Daoy (cell line): ENCODE measurements at places on chromosomes 4 and X. TPM values are rescaled to one million over a fixed set of nuclear protein-coding genes. Genes with fewer than 3 reads are reported as not detected.

GPR82 gene
- total RNA-seq, result not detected in 2 replicates

DNA sequence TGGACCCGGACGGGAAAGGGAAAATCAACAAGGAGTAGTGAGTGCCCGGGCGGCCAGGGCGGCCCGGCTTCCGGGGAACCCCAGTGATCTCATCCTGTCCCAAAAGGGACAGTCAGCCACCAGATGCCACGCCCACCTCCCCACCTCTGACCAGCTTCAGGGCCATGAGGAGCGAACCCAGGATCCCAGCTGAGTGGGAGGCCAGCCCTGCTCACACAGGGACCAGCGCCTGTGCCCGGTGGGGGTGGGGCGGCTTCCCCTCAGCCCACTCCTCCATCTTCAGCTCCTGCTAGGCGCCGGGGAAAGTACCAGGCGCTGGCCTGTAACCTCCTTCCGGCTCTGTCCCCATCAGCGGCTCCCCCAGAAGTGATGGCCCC is 6.2 kb downstream of the MYL5 start:
- DNase-seq, result peak; percentile 46

GRCh38 chrX:40097504-40098263 is at the start of gene BCOR:
Gene BCOR (minus strand): TSS chrX:40097958. CDS start chrX:40077929, 20,029 bp downstream.
- peak; percentile 78 for DNase-seq

ASMT gene
- not detected in 2 replicates for total RNA-seq

- no peak for DNase-seq
Measured at GRCh38 chr4:120403296-120403695, 336.6 kb upstream of the MAD2L1 start.

USP17L24 gene
- total RNA-seq, result not detected in 2 replicates

DNA sequence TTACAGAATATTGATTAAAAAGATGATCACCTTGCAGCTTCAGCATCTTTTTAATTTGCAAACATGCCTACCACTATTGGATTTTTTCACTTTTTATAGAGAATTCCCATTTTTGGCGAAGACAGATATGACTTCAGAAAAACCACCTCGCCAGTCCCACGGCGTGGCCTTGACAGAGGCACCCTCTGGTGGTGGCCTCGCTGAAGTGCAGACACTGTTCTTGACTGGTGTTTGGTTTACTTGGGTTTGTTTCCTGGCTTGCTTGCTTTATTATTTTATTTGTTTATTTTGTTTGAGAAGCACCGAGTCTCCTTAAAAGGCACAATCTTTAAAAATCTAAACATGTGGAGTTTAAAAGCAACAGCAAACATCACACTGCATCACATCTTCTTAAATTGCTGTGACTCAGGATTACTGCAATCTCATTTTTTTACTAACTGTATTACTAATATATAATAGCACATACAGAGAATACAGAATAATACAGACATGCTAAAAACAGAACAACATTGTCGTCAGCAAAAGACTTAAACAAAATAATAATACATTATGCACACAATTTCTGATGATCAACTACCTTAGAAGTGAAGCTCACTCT is 13.1 kb upstream of the AMTN start:
- DNase-seq, result peak; percentile 42

DNA sequence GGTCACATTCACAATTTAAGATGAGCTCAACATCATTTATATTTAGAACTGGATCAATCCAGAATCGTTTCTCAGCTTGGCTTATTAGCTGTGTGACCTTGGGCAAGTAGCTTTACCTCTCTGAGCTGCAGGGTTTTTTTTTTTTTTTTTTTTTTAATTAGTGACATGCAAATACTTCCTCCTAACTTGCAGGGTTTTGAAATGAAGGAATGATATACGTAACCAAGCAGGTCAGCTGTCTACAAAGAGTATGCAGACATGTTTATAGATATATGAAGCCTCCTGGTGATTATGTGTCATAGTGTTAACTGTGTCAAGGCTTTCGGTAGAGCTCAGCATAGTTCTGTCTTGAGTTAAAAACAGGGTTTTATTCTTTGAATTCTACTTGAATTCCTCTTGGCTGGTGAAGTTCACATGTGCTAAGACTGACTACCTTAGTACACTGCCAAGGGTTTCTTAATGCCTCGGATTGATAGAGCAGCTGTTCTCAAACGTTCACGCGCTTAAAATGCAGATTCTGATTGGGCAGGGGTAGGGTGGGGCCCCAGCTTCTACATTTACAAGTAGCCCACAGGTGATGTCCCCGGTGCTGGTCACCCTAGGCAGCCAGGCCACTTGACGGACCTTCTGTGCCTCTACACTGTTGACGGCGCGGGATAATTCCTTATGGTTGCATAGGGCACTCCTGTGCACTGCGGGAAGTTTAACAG is 654 bp upstream of the STS start:
- no peak for DNase-seq

GRCh38 chrX:9662148-9662547 is 103.5 kb downstream of the GPR143 start:
- peak; percentile 26 for DNase-seq

- no peak for DNase-seq
Measured at GRCh38 chr4:68062501-68062900, 67.2 kb downstream of the TMPRSS11F start.

DNA sequence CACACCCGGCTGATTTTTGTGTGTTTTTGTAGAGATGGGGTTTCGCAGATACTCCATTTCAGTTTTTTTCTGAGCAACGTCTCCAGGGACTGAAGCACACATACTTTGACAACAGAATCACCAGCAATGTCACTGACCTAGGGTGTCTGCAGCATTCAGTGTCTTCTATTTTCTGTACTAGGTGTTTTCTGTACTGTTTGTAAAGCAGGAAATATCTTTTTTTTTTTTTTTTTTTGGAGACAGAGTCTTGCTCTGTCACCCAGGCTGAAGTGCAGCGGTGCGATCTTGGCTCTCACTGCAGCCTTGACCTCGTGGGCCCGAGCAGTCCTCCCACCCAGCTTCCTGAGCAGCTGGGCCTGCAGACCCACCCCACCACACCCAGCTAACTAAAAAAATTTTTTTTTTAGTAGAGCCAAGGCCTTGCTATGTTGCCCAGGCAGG is 8.9 kb downstream of the ADD1 start:
- DNase-seq, result no peak

NCAPG gene
- 99.9 and 104 TPM in 2 replicates for total RNA-seq

GRCh38 chr4:100929135-100929534 is 411.3 kb upstream of the EMCN start:
- no peak for DNase-seq

PTCHD1 gene
- total RNA-seq, result 0.06 and 0.18 TPM in 2 replicates

DNA sequence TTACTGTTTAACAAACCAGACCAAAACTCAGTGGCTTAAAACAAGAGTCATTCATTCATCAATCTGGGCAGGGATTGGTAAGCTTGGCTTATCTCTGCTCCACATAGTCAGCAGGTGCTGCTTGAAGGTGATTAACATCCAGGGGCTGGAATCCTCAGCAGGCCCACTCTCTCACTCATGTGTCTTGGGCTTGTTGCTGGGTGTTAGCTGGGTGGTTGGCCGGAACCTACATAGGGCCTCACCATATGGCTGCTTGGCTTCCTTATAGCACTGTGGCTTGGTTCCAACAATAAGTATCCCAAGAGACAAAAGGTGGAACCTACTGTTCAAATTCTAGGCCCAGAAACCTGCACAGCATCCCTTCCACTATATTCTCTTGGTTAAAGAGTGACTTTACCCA is 125.0 kb downstream of the RASGEF1B start:
- DNase-seq, result no peak

- DNase-seq, result no peak
Measured at GRCh38 chr4:74156521-74156920, 1.4 kb upstream of the MTHFD2L start.

DNA sequence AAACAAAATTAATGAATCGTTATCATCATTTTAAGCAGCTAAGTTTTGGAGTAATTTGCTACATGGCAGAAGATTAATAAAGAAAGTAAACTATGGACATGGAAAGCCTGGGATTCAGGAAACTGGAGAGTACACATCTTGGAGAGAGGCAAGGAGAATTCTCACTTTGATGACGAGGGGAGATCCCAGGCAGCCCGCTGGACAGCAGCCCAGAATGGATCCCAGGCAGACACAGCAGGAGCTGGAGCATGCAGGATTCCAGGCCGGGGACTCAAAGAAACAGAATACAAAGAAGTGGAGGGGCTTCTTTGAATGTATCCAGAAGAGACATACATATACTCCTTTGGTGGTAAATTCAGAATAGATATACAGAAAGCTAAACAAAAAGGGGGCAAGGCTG is 118.0 kb upstream of the ATP6AP2 start:
- no peak for DNase-seq

DNA sequence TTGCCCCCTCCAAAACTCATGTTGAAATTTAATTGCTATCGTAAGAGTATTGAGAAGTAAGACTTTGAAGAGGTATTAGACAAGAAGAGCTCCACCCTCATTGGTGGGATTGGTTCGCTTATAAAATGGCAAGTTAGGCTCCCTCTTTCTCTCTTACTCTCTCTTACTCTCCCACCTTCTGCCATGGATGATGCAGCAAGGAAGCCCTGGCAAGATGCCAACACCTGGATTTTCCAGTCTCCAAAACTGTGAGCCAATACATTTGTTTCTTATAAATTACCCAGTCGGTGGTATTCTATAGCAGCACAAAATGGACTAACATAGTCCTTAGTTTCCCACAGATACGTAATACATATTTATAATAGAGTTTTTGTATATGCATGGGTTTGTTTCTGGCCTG is 119.4 kb downstream of the DDIT4L start:
- DNase-seq, result no peak

GRCh38 chrX:151912780-151913179 is at the start of gene MAGEA4:
Gene MAGEA4 (plus strand): TSS chrX:151912889. CDS start chrX:151923665, 10,776 bp downstream.
- no peak for DNase-seq

DNA sequence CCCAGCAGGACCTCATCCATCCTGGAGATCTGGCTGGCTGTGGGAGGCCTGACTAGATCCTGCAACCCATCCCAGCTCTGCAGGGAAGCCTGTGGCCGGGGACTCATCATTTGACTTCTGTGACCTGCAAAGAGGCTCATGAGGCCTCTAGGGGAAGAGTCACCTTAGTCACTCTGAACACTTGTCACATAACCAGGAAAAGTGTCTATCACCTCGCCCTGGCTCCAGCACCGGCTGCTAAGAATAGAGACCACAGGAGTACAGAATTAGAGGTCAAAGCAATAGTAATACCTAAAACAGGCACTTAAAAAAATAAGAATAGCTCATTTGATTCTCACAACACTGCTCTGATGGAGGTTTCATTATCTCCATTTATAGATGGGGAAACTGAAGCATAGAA is 3.8 kb upstream of the NSG1 start:
- DNase-seq, result no peak
